ENCODE measurements at places on chromosomes 12 and 14.

GRCh38 chr12:111447571-111448265 is 42.0 kb downstream of the SH2B3 start:
- no peak for DNase-seq

- DNase-seq: no peak
These were observed 14.1 kb downstream of the SELPLG start for GRCh38 chr12:108619369-108620160.

DNA sequence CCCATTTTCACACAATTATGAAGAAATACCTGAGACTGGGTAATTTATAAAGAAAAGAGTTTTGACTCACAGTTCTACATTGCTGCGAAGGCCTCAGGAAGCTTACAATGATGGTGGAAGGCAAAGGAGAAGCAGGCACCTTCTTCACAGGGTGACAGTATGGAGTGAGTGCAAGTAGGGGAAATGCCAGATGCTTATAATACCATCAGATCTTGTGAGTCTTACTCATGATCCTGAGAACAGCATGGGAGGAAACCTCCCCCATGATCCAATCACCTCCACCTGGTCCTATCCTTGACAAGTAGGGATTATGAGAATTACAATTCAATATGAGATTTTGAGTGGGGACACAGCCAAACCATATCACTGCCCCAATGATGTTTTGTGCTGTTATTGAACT is 189.3 kb upstream of the CRY1 start:
- DNase-seq: peak; percentile 55

GRCh38 chr12:64473176-64473575 is 21.3 kb downstream of the TBK1 start:
- DNase-seq: no peak

GRCh38 chr12:25500651-25501050 is 52.4 kb downstream of the LMNTD1 start:
- DNase-seq: peak; percentile 75
